ENCODE measurements at places on chromosomes 16 and 17. TPM values are rescaled to one million over a fixed set of nuclear protein-coding genes. Genes with fewer than 3 reads are reported as not detected.

The NEUROD2 gene
- not detected for total RNA-seq

The NUP93 gene
- 150 TPM for total RNA-seq

The HASPIN gene
- 25.7 TPM for total RNA-seq

The RASD1 gene
- total RNA-seq: 12.9 TPM

- peaks cover 20% of the 10 kb centered on the region for H3K4me1 ChIP-seq
- no peak for DNase-seq
- H3K4me3 ChIP-seq: peak overlapping the region; percentile 81
- H3K27me3 ChIP-seq: no peaks in the 10 kb centered on the region
- peak overlapping the region; percentile 73 for H3K27ac ChIP-seq
Measured at GRCh38 chr17:80220736-80221215, 549 bp downstream of the SLC26A11 start.

GRCh38 chr16:15714393-15715172, 64.5 kb downstream of the NDE1 start:
- no peak overlapping the region for H3K27ac ChIP-seq
- H3K4me3 ChIP-seq: no peak overlapping the region
- no peaks in the 10 kb centered on the region for H3K4me1 ChIP-seq
- DNase-seq: no peak

DNA sequence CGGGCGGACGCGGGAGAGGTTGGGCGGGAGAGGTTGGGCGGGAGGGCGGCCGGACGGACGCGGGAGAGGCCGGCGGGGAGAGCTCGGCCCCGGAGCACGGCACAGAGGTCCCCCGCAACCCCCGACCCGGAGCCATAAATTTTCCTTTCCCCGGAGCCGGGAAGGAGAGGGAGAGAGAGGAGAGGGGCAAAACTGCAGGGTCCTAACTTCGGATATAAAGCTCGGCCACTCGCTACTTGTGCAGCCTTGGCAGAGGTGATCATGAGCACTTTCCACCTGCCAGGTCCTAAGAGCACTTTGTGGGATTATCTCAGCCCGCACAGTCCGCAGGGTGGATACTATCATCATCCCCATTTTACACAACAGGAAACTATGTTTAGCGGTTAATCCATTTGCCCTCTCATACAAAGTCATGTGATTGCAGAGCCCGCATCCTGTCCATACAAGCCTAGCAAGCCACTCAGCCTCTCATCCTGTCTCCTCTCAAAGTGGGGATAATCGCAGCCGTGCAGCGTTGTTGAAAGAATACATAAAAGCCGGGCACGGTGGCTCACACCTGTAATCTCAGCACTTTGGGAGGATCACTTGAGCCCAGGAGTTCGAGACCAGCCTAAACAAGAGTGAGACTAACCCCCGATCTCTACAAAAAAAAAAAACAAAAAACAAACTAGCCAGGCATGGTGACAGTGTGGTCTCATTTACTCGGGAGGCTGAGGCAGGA, 780 bp upstream of the DCAKD start:
- peaks cover 10% of the 10 kb centered on the region for H3K36me3 ChIP-seq
- H3K4me1 ChIP-seq: peaks cover 40% of the 10 kb centered on the region
- peak overlapping the region; percentile 87 for H3K27ac ChIP-seq
- peak; percentile 55 for DNase-seq
- peaks cover 2% of the 10 kb centered on the region for H3K27me3 ChIP-seq
- peak overlapping the region; percentile 83 for H3K4me3 ChIP-seq

DNA sequence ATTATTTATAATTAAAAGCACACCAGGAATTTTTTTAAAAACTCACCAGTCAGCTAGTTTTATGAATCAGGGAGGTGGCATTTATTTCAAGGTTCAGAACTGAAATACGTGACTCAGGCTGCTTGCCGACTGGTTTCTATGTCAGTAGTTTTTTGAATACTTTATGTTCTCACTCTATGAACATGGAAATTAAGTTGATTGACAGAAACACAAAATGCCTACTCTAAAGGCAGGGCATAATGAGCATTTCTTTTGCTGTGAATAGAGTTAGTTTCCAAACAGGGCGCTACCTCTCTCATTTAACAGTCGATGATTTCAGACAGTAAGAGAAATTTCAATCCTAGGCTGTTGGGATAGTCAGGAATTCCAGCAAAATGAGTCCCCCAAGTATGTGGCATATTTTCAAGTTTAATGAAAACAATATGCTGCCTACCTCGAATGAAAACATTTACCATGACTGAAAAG, 6.7 kb downstream of the HS3ST3B1 start:
- H3K4me3 ChIP-seq: peak overlapping the region; percentile 69
- peaks cover 72% of the 10 kb centered on the region for H3K4me1 ChIP-seq
- no peak for DNase-seq
- peak overlapping the region; percentile 50 for H3K27ac ChIP-seq
- H3K36me3 ChIP-seq: peaks cover 48% of the 10 kb centered on the region
- peaks cover 1% of the 10 kb centered on the region for H3K27me3 ChIP-seq

DNA sequence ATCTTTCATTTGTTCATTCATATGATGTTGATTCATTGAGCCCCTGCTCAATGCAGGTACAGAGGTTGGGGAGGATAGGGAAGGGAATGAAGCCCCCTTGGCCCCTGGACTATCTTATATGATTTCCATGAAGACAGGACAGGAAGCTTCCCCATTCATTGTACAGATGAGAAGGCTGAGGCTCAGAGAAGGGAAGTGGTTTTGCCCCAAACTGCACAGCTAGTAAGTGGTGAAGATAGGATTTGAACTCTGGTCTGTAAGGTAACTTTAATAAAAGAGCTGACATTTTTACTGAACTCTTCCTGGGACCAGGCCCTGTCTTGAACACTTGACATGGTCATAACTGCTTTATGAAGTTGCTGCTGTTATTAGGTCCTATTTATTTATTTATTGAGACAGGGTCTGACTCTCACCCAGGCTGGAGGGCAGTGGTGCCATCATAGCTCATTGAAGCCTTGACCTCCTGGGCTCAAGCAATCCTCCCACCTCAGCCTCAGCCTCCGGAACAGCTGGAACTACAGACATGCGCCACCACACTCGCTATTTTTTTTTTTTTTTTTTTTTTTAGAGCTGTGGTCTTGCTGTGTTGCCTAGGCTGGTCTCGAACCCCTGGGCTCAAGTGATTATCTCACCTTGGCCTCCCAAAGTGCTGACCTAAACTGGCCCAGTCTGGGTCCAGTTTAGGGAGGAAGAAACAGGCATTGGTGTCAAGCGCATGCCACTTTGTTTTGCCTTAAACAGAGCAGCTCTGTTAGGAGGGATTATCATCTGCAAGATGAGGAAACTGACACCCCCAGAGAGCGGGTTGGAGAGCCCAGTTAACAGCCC, 5.0 kb downstream of the CTF1 start:
- peaks cover 38% of the 10 kb centered on the region for H3K4me1 ChIP-seq
- DNase-seq: no peak
- no peaks in the 10 kb centered on the region for H3K27me3 ChIP-seq
- H3K36me3 ChIP-seq: no peaks in the 10 kb centered on the region
- peak overlapping the region; percentile 67 for H3K27ac ChIP-seq
- H3K4me3 ChIP-seq: peak overlapping the region; percentile 69

GRCh38 chr16:30837904-30838303, 50.9 kb upstream of the ZNF629 start:
- no peak for DNase-seq
- no peaks in the 10 kb centered on the region for H3K4me1 ChIP-seq
- H3K27ac ChIP-seq: no peak overlapping the region
- H3K4me3 ChIP-seq: no peak overlapping the region

DNA sequence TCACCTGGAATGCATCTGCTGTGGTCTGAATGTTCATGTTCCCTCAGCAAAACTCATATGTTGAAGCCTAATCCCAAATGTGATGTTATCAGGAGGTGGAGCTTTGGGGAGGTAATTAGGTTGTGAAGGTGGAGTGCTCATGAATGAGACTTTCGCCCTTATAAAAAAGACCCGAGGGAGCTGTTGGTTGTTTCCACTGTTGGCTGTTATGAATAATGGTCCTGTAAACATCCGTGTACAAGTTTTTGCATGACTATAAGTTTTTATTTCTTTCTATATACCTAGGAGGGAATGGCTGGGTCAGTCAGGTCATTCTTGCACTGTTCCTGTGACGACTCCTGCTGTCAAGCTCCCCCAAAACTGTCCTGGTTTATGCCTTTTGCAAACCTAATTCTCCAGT, 9.6 kb upstream of the CHP2 start:
- H3K4me1 ChIP-seq: no peaks in the 10 kb centered on the region
- no peak overlapping the region for H3K27ac ChIP-seq
- no peak for DNase-seq

GRCh38 chr17:1847191-1847590, 17.4 kb downstream of the RPA1 start:
- H3K4me3 ChIP-seq: no peak overlapping the region
- peaks cover 18% of the 10 kb centered on the region for H3K4me1 ChIP-seq
- H3K36me3 ChIP-seq: peaks cover 49% of the 10 kb centered on the region
- H3K27me3 ChIP-seq: no peaks in the 10 kb centered on the region
- no peak overlapping the region for H3K27ac ChIP-seq

DNA sequence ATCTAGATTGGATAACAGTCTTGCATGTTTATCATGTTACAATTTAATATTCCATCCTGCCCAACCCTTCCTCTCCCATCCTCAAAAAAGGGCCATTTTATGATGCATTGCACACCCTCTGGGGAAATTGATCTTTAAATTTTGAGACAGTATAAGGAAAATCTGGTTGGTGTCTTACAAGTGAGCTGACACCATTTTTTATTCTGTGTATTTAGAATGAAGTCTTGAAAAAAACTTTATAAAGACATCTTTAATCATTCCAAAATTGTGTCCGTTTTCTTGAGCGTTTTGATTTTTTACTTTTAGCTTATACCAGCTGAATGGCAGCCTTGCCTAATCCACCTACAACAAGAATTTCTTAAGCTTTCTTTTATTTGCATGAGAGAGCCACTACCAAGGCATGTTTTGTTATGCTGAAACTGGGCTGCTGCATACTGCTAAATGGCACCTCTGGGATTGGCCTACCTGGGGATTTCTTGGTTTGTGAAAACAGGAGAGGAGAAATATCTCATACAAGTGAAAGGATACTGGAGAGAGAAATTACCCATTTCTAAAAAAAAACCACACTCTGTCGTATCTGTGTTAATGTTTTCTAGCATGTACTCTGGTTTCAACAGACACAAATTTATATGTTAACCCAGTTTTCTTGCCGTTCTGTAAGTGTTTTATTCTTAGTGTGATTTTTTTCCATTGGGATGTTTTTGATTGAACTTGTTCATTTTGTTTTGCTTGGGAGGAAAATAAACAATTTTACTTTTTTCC, 52.2 kb downstream of the TUBD1 start:
- peaks cover 2% of the 10 kb centered on the region for H3K27me3 ChIP-seq
- H3K4me3 ChIP-seq: peak overlapping the region; percentile 96
- no peak for DNase-seq
- peak overlapping the region; percentile 99 for H3K27ac ChIP-seq
- H3K36me3 ChIP-seq: peaks cover 56% of the 10 kb centered on the region

DNA sequence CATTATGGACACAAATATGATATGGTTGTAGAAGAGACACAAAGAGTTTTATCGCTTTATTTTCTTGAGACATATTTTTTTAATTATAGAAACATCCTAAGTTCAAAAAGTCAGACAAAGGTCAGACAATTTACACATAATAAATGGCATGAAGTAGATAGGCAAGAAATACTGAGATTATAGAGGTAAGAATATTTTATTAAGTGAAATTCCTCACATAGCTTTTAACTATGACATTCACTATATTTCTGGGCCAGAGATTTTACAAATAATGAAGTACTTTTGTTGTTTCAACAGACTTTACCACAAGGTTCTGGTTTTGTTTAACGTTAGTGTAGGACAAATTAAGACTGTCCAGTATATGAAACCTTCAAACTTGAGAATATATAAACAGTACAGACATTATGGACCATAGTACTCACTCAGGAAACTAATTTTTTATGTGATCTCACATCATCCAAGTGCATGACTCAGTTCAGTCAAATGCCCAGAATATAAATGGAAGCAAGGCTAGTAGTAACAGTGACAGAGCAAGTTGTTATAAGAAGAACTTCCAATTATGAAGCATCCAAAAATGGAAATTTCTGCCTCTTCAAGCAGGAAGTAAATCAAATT, 394.8 kb downstream of the KCNJ2 start:
- no peaks in the 10 kb centered on the region for H3K27me3 ChIP-seq
- DNase-seq: no peak
- H3K36me3 ChIP-seq: no peaks in the 10 kb centered on the region
- H3K27ac ChIP-seq: no peak overlapping the region
- no peaks in the 10 kb centered on the region for H3K4me1 ChIP-seq

GRCh38 chr16:22890976-22891375, 77.0 kb downstream of the HS3ST2 start:
- no peaks in the 10 kb centered on the region for H3K4me1 ChIP-seq
- H3K27ac ChIP-seq: no peak overlapping the region
- H3K36me3 ChIP-seq: no peaks in the 10 kb centered on the region

DNA sequence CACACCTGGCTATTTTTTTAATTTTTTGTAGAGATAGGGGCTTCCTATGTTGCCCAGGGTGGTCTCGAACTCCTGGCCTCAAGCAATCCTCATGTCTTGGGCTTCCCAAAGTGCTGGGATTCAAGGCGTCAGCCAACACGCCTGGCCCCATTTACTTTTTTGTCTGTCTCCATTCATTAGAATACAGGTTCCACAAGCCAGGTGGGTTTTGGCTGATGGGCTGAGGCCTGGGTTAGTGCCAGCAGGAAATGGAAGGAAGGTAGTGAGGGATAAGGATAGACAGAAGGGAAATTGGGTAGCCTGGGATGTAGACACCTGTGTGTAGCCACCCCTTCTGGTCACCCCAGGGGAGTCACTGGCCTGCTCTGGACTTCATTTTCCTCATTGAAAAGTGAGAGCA, 4.4 kb upstream of the IL27 start:
- H3K4me3 ChIP-seq: no peak overlapping the region
- H3K4me1 ChIP-seq: peaks cover 24% of the 10 kb centered on the region

- no peak overlapping the region for H3K4me3 ChIP-seq
- H3K27me3 ChIP-seq: no peaks in the 10 kb centered on the region
- no peak for DNase-seq
Measured at GRCh38 chr17:78787444-78787843, 5.4 kb upstream of the CYTH1 start.

DNA sequence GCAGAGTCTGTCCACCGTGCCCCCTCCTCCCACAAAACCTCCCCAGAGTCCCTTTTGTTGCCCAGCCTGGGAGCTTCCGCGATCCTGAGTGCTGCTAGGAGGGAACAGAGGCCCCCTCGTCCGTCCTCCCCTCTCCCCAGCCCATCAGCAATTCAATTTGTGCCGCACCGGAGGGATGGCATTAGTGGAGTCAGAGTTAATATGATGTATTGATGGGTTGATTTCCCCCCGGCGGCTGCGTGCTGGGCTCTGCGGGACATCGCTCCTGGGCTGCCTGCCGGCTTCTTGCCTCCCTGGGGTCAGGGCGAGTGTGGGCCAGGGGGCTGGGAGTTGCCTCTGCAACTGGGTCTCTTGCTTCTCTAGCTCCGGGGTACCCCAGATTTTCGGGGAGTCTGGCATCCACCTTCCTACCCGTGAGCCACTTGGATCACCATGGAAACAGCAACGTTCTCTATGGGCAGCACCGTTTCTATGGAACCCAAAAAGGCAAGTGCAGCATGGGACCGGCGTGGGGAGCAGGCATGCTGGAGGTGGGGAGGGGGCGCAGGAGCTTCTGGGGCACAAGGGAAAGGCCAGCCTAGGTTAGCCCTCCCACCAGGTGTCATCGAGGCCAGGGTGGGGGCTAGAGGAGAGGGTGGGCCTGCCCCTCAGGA, 42.9 kb downstream of the BAHCC1 start:
- DNase-seq: no peak
- H3K36me3 ChIP-seq: no peaks in the 10 kb centered on the region
- H3K27me3 ChIP-seq: peaks cover 2% of the 10 kb centered on the region

Data from activated T-helper 1 cell treated with anti-CD3 and anti-CD28 coated beads, Interleukin-12 subunit alpha, Interleukin-12 subunit beta, Interleukin-2, Interleukin-4 antibody, amounts not matched to agents 30 ng/mL and 10 ng/mL and 1 ng/mL, durations not matched to agents 14 hours and 24 hours and 36 hours (primary cell).